ENCODE measurements at places on chromosomes 16 and 17.

GRCh38 chr17:80244871-80245509, 15.7 kb upstream of the RNF213 start:
- DNase-seq: no peak

DNA sequence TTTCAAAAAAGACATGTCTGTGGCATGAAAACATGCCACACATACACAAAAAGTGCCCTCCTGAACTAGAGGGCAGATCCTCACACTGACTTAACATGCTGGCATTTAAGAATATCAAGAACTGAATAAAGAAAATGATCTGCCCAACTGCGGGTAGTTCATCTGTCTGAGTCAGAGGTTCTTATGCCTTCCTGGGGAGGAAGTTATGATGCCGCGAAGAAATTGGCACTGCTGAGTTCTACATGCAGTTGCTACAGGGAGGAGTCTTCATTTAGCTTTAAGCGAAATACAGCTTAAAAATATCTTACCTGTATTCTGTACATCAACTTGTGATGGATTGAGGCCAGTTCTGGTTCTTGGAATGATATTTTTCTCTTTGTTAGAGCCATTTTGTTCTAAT, 6.3 kb downstream of the ALDH3A2 start:
- no peak for DNase-seq

- DNase-seq: no peak
These were observed 177.8 kb upstream of the PMFBP1 start for GRCh38 chr16:72349719-72350118.

DNA sequence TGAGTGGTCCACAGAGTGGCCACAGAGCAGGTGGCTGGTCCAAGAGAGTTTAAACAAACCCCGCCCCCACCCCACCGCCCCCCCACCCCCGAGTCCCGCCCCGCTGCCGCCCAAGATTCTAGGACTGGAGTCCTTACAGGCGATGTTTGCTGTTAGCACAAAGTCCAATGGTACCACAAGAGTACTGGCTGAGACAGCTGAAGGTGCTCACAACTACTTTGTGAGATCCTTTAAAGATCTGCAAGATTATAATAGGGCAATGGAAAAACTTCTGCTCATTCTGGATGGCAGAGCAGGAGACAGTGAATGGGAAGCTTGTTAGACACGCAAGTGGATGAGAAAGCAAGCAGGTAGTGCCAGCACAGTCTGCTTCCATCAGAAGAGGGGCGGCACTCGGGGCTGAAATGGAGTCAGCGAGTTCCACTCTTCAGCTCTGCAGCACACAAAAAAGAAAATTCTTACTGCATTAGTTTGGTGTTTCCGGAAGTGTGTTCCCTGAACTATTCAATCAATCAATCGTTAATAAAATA, 4.7 kb upstream of the TEKT3 start:
- no peak for DNase-seq

DNA sequence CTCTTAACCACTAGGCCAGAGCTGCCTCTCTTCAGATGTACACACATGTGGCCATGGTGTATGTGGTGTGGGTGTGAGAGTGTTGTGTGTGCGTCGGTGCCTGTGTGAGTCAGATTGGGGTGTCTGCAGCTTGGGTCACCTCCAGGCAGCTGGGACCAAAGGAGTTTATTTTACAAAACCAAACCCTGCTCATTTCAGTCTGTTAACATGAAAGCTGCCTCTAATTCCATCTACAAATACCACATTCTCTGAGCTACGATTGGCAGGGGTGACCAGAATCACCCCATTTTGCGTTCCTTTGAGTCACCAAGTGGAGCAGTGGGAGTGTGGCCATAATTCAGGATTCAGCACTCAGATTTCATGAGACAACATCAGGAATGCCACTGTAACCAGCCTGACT, 105.3 kb downstream of the IRX5 start:
- no peak for DNase-seq

- DNase-seq: peak; percentile 69
These were observed 46.7 kb downstream of the WNT3 start for GRCh38 chr17:46771561-46772474.

- peak; percentile 55 for DNase-seq
These were observed 40.7 kb upstream of the ANKFY1 start for GRCh38 chr17:4304417-4305027.

- DNase-seq: no peak
These were observed 26.1 kb downstream of the TEX2 start for GRCh38 chr17:64236827-64237403.
